Activated T-helper 2 cell treated with anti-CD3 and anti-CD28 coated beads, Interferon-gamma antibody, Interleukin-2, Interleukin-4, amounts not matched to agents 10 μg/mL and 5 μg/mL and 100 μg/mL, durations not matched to agents 14 hours and 24 hours and 36 hours (primary cell): ENCODE measurements at places on chromosomes 13 and 19. TPM values are rescaled to one million over a fixed set of nuclear protein-coding genes. Genes with fewer than 3 reads are reported as not detected.

The SUGP1 gene
- total RNA-seq, result 67.6 and 73.4 TPM in 2 replicates

DNA sequence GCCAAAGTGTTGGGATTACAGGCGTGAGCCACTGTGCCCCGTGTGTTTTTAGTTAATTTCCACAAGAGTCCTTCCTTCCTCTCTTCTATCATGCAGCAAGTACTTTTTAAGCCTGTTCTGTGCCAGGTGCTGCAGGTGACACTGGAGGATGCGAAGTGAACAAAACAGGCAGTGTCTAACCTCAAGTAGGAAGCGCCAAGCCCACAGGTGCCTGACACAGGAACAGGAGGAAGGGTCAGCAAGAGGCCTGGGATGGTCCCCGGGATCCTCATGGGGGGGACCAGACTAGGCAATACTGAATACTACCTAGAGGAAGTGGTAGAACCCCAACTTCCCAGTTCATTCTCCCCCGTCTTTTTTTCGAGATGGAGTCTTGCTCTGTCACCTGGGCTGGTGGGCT is 1.8 kb upstream of the CALR start:
- peak overlapping the region; percentile 6 for H3K4me3 ChIP-seq
- no peaks in the 10 kb centered on the region for H3K27me3 ChIP-seq
- H3K27ac ChIP-seq, result peak overlapping the region; percentile 11

The DENND1C gene
- 64.3 and 70.0 TPM in 2 replicates for total RNA-seq

DNA sequence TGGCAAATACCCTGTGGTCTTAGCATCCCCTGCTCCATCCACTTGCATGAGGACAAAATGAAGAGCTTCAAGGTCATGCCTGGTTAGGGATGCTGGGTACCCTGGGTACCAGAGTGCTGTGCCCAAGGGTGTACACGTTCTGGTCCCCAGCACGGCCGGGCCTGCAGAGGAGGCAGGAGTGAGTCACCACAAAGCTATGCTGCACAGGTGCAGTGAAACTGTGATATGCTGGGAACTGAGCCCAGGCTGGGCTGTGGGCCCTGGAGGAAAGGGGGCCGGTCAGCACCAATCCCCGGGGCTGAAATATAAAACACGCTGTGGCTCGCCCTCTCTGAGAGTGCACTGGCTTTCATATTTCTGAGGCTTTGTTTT is 95.1 kb downstream of the TSHZ3 start:
- no peaks in the 10 kb centered on the region for H3K36me3 ChIP-seq
- DNase-seq, result no peak
- H3K4me3 ChIP-seq, result no peak overlapping the region
- H3K27me3 ChIP-seq, result no peaks in the 10 kb centered on the region
- H3K4me1 ChIP-seq, result no peaks in the 10 kb centered on the region
- no peak overlapping the region for H3K27ac ChIP-seq

DNA sequence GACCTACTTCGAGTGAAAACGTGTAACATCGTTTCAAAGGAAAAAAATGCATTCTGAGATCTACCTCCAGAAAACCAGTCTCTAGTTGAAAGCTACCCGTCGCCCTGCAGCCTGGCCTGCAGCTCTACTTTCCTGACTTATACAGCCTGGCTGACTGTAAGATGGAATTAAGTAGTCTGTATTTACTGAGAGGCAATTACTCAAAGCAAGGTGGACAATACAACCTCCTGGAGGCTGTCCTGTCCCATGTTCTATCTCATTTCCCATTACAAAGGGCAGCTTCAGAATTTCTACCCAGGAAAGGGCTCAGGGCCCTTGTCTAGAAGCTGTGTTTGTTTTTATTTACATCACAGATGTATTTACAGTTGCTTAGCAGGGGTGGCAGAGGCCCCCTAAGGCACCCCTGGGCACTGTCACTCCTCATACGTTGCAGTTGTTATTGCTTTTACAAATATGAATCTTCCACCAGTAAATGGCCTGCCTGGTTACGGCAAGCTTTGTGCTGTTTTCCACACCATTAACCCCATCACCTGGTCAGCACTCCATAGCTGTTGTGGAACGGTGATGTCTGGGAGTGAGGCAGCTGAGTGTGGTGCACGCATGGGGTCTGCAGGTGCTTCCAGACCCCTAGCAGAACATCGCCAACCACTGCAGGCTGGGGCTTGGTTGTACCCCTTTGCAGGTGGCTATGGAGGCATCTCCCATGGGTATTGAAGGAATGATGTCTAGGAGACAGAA is 46.3 kb upstream of the MTIF3 start:
- DNase-seq, result no peak
- peaks cover 2% of the 10 kb centered on the region for H3K27me3 ChIP-seq
- no peak overlapping the region for H3K27ac ChIP-seq
- no peak overlapping the region for H3K4me3 ChIP-seq
- no peaks in the 10 kb centered on the region for H3K36me3 ChIP-seq
- no peaks in the 10 kb centered on the region for H3K4me1 ChIP-seq

- H3K36me3 ChIP-seq, result peaks cover 3% of the 10 kb centered on the region
- H3K4me1 ChIP-seq, result no peaks in the 10 kb centered on the region
- H3K27me3 ChIP-seq, result peaks cover 13% of the 10 kb centered on the region
- no peak overlapping the region for H3K4me3 ChIP-seq
- no peak overlapping the region for H3K27ac ChIP-seq
- no peak for DNase-seq
Measured at GRCh38 chr13:114173745-114174144, 5.3 kb upstream of the CFAP97D2 start.

- peaks cover 4% of the 10 kb centered on the region for H3K4me1 ChIP-seq
- no peak for DNase-seq
- H3K27me3 ChIP-seq, result peaks cover 3% of the 10 kb centered on the region
- no peak overlapping the region for H3K27ac ChIP-seq
- H3K4me3 ChIP-seq, result no peak overlapping the region
Measured at GRCh38 chr13:38417727-38418126, 68.1 kb downstream of the UFM1 start.
